M059J (cell line): ENCODE measurements at places on chromosomes 7 and 10. TPM values are rescaled to one million over a fixed set of nuclear protein-coding genes. Genes with fewer than 3 reads are reported as not detected.

DNA sequence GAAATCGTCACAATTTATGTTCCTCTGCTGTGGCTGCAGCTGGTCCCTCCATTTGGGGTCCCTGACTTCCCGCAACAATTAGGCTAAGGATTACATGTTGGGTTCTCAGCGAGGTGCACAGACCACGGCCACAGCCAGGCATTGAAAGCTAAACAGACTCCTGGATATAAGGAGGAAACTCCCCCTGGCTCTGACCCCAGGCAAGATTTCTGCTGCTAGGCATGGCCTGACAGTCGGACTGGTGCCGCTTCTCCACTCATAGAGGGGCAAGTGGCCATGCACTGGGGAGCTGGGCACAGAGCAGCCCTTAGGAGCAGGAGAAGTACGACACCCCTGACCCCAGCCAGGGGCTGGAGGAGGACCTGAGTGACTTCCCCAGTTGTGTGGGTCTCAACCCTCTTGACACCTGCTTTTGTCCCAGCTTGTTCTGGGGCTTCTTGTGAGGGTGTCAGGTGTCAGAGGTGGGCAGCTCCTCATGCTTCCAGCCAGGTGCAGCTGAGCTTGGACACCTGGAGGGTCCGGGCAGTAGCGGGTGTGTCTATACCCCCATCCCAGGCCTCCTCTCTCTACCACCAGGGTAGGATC is 38.3 kb downstream of the TSPAN15 start:
- no peak for DNase-seq

Gene SLC26A5
- total RNA-seq = not detected in 2 replicates

- no peak for DNase-seq
Observed at GRCh38 chr7:131090188-131090587, 237.5 kb upstream of the MKLN1 start.

DNA sequence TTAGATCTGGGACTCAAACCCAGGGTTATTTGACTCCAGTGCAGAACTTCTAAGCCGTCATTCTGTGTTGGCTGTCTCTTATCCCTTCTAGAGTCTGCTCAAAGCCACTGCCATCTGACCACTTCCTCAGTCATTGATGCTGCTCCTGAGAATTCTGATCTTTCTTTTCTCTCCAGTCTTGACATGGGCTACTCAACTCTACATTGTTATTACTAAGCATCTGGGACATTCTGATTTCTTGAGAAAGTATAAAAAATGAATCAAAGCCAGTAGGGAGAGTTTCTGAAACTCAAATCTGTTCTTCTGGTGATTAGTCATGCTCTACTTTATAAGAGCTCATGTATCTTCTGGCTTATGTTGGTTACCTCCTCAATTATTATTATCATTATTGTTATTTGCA is 48.7 kb downstream of the ANK3 start:
- DNase-seq = no peak

DNA sequence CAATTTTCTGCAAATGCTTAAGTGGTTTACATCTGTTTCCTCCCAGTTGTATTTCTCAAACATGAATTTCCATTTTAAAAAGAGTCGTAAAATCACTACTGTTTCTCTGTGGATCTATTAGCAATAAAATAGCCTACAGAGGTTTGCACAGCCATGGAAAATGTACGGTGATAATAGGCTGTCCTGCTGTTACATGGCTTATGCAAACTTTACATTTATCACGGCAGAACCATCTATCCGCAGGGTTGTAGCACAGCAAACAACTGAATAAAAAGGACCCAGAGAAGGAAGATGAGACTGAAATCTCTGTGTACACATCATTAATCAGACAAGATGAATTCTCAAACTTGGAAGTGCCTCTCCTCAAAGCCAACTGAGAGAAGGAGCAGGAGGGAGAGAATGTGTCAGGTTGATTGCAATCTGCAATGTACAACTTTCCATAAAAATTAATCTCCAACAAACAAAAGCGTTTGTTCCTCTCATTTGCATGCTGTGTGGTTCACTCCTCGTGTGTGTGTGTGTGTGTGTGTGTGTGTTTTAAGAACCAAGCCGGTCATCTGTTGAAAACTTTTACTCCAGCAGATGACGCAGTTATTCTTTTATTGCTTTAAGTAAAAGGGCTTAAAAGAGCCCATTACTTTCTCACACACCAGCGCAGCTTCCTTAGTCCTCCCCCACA is 279.3 kb downstream of the SKAP2 start:
- DNase-seq = no peak

DNA sequence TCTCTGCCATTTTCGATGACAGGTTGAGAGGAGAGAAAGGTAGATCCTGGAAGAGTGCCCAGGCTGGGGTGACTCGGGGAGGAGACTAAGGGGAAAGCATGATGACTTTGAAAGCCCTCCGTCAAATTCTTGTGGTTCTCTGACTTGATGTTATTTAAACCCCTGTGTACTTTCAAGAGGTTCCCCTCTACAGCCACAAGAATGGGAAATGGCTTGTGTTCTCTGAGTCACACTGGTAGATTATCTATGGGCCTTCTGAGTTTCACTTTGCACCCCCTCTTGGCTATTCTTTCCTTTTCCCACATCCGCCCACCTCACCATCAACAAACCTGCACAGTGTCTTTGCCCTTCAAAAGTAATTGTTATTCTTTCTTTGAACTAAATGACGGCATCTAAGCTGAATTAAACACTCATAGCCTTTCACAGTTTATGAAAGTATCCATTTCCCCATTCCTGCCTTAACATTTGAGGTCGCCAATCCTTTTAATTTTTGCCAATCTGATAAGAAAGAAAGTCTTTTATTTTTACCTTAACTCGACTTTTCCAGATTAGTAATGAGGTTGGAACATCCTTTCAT is 24.1 kb downstream of the PRF1 start:
- peak; percentile 98 for DNase-seq

DNA sequence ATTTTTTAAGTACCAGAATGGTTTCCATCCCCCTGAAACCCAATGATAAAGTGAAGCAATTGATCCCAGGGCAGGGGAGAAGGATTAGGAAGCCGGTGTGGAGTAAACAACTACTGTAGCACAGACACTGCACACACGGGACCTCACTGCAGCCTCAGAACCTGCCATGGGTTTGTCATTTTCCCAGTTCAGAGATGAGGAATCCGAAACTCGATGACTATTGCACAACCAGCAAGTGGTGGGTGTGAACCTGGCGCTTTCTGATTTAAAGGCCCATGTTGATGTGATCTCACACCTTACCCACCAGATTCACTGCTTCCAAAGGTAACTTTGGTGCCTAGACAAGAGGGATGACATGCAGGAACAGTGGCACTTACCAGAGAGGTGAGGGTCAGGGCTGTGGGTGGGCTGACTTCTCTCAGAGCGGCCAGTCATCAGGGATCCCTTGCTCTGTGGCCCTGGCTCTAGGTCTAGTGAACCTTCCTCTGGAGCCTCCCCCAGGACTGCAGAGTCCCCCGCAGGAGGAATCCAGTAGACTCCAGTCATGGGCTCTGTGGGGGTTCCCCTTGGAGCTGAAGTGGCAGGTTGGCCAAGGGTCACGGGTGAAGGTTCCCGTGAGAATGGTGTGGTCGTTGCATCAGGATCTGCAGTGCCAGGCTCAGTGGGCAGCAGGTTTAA is 62.8 kb downstream of the PKD1L1 start:
- no peak for DNase-seq

DNA sequence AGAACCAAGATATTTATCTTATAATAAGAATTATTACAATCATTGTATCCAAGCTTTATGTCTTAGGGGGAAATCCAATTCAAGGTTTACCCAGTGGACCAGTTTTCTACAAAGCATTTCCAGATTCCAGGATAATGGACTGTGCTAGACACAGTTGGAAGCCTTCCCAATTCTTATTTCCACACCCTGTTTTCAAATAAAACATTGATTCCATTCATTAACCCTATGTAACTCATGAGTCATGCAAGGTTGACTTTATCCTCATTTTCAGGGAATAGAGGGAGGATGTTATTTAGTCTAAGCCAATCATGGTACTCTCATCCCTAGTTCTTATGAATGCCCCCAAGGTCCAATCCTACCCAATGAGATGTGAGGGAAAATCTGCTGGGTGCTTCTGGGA is 145.7 kb downstream of the RNLS start:
- DNase-seq = peak; percentile 15

DNA sequence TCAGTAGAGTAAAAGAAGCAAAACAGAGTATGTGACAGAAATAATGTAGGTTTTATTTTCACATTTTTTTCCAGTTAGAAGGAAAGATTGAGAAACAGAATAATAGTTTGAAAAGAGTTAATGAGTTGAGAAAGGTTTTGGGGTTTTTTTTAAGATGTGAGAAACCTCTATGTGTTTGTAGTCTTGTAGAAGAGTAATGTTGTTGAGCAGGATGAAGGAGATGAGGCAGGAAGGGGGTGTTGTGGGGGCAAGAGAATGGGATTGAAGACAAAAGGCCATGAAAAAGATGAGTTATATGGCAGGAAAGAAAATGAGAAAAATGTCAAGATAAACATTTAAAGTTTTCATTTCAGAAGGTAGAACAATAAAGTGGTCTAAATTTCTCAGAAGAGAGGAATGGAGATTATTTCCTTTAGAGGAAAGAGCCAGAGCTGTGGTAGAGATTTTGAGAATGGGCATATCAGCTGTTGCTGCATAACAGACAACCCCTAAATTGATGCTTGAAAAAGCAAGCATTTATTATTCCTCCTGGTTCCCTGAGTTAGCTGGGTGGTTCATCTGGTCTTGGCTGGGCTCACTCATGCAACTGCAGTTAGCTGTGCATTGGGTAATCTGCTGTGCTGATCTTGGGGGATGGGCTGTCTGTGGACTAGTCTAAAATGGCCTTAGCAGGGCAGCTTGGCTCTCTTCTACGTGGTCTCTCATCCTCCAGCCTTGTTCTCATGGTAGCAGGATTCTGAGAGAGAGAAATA is 27.1 kb downstream of the PCGF5 start:
- no peak for DNase-seq

GRCh38 chr7:48426966-48427555 is 255.8 kb downstream of the ABCA13 start:
- DNase-seq = peak; percentile 83
